CD4-positive, CD25-positive, alpha-beta regulatory T cell (primary cell): ENCODE measurements at places on chromosomes 5 and 9. TPM values are rescaled to one million over a fixed set of nuclear protein-coding genes. Genes with fewer than 3 reads are reported as not detected.

FLT4 gene
- 1.2 TPM for polyA plus RNA-seq

PRRX2 gene
- not detected for polyA plus RNA-seq

CDX1 gene
- not detected for polyA plus RNA-seq

PCDHGB4 gene
- polyA plus RNA-seq, result not detected

CDH9 gene
- polyA plus RNA-seq, result not detected

IFNA6 gene
- not detected for polyA plus RNA-seq

FOXD4L4 gene
- not detected for polyA plus RNA-seq

TEK gene
- polyA plus RNA-seq, result not detected

RELL2 gene
- 3.8 TPM for polyA plus RNA-seq

FBN2 gene
- polyA plus RNA-seq, result not detected

FRRS1L gene
- polyA plus RNA-seq, result not detected

CAVIN4 gene
- polyA plus RNA-seq, result not detected

PDE8B gene
- polyA plus RNA-seq, result 0.09 TPM

MSH3 gene
- polyA plus RNA-seq, result 12.6 TPM

SLC36A3 gene
- polyA plus RNA-seq, result not detected

ADCY2 gene
- not detected for polyA plus RNA-seq

NR2F1 gene
- not detected for polyA plus RNA-seq

ACSL6 gene
- 3.0 TPM for polyA plus RNA-seq

SEMA5A gene
- 0.31 TPM for polyA plus RNA-seq

ARID3C gene
- not detected for polyA plus RNA-seq

KIF4B gene
- polyA plus RNA-seq, result not detected

SPATA31D1 gene
- polyA plus RNA-seq, result not detected

EIF4EBP3 gene
- 42.5 TPM for polyA plus RNA-seq

FIBCD1 gene
- polyA plus RNA-seq, result not detected

PCDHB13 gene
- not detected for polyA plus RNA-seq

CYSRT1 gene
- polyA plus RNA-seq, result not detected

CBY3 gene
- 0.70 TPM for polyA plus RNA-seq

IGFBPL1 gene
- polyA plus RNA-seq, result not detected

CATSPER3 gene
- polyA plus RNA-seq, result 1.3 TPM

LCN2 gene
- not detected for polyA plus RNA-seq

DRD1 gene
- polyA plus RNA-seq, result not detected

SNCAIP gene
- polyA plus RNA-seq, result not detected

COMMD10 gene
- 58.6 TPM for polyA plus RNA-seq

FOXI1 gene
- not detected for polyA plus RNA-seq

BRD3OS gene
- polyA plus RNA-seq, result 20.6 TPM

SHB gene
- polyA plus RNA-seq, result not detected

PRSS3 gene
- not detected for polyA plus RNA-seq

SLC6A3 gene
- polyA plus RNA-seq, result not detected

AGXT2 gene
- not detected for polyA plus RNA-seq

F12 gene
- 0.16 TPM for polyA plus RNA-seq

TEX48 gene
- not detected for polyA plus RNA-seq

FAXDC2 gene
- not detected for polyA plus RNA-seq

LCN12 gene
- not detected for polyA plus RNA-seq

CARTPT gene
- polyA plus RNA-seq, result not detected

SMIM33 gene
- 1.9 TPM for polyA plus RNA-seq

WNK2 gene
- polyA plus RNA-seq, result not detected

PCDHB9 gene
- polyA plus RNA-seq, result not detected
